ENCODE measurements at places on chromosomes 2 and 18.

GRCh38 chr18:46668694-46669093 lies 11.7 kb upstream of the LOXHD1 start:
- DNase-seq: no peak

- DNase-seq: no peak
Measured at GRCh38 chr2:155412598-155412997, 714.1 kb downstream of the KCNJ3 start.

DNA sequence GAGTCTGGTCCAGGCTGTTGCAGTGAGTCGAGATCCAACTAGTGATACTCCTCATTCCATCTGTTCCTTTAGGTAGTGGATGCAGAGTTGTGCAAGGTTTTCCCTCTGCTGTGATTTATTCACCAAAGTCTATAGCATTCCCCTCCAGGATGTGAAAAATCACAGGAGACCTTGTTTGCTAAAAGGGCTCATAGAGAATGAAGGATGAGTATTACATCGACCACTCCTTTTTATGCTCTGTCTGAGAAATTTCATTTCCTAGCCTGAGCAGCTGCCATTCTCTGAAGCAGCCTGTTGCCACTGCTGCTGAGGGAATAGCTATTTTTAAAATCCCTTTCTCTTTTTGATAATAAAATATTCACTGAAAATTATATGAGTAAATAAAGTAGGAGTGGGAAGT lies 134.1 kb upstream of the LRRTM1 start:
- DNase-seq: no peak

DNA sequence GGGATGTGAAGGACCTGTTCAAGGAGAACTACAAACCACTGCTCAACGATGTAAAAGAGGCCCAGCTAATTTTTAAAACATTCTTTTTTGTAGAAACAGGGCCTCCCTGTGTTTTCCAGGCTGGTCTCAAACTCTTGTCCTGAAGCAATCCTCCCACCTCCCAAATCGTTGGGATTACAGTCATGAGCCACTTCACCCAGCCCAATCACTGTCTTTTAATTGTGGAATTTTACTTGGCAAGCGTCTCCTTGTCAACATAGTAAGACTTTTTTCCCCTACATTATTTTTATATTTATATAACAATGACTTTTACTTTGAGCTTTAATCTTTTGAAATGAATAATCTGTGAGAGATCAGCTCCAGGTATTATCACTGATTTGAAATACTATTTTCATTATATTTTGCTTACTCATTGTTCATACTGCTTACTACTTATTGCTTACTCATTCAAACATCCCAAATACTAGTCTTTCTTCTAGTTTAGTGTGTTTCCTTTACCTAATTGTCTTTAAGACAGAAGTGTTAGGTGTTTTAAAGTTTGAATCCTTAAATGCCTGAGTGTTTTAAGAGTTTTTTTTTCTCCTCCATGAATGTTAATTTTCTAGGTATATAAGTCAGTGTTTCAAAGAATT lies 48.9 kb downstream of the PTPN4 start:
- no peak for DNase-seq

- no peak for DNase-seq
Measured at GRCh38 chr2:235582081-235582686, 88.3 kb downstream of the AGAP1 start.

GRCh38 chr2:219789476-219789875 lies 162.0 kb downstream of the SLC4A3 start:
- DNase-seq: no peak

GRCh38 chr2:136281281-136282114 lies 163.5 kb upstream of the CXCR4 start:
- DNase-seq: peak; percentile 62

DNA sequence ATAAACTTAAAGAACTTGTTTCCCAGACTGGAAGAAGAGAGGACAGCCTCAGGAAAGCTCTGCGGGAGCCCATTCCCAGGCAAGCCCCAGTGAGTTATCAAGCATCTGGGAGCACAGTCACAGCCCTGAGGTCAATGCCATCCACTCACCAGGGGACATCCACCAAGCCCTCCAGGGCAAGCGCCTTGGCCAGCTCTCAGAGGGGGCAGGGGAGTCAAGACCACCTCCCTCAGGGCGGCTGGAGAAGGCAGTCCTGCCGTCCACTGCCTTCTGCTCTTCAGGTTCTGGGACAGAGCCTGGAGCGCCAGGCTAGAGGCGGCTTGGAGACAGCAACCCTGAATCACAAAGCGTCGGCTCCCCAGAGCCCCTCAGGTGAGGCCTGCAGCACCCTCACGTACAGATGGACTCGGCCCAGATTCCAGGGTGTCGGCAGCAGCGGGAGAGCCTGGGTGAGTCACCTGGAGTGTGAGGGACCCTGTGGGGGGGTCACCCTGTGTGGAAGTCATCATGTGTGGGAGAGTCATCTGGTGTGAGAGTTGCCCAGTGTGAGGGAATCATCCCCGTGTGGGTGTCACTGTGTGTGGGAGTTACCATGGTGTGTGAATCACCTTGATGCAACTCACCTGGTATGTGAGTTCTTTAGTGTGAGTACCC lies 100.9 kb upstream of the TEX51 start:
- DNase-seq: no peak

DNA sequence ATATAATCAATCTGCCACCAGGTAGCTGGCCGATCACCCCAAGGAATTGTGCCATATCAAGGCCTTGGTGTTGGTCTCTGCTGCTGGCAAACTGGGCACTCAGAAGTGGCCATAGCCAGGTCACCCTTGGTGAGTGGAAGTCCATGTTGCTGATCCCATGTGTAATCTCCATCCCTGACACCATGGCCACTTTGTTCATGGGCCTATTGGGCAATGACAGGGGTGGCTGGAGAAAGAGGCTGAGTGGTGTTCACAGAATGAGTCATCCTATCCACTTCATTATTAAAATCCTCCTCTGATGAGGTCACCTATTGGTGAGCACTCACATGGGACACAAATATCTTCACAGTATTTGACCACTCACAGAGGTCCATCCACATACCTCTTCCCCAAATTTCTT lies 26.7 kb upstream of the CD226 start:
- DNase-seq: no peak

GRCh38 chr2:117833911-117834310 lies 19.4 kb downstream of the DDX18 start:
- DNase-seq: no peak
